ENCODE measurements at places on chromosomes 1 and 21. TPM values are rescaled to one million over a fixed set of nuclear protein-coding genes. Genes with fewer than 3 reads are reported as not detected.

- DNase-seq = no peak
These were observed 26.3 kb downstream of the CLIC4 start for GRCh38 chr1:24771574-24771973.

Gene MSH4
- 0.08 TPM for total RNA-seq

GRCh38 chr1:211648336-211648735 lies 27.1 kb downstream of the NEK2 start:
- DNase-seq = peak; percentile 56

GRCh38 chr1:193264313-193265065 lies 78.1 kb upstream of the B3GALT2 start:
- no peak for DNase-seq

DNA sequence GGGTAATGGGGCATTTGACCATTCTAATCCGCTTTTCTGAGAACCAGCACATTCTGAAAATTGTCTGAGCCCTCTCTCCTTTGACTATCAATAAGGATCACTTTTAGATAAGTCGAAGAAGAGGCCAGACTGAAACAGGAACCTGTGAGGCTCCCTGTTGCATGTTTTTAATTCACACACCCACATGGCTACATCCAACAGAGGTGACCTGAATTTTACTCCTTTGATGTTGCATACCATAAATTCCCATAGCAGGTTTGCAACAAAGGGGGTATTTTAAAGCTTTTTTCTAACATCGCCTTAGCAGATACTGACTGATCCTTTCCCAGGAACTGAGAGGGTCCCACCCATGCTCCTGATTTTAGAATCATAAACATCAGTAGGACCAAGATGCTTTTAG lies 450.8 kb downstream of the USP25 start:
- DNase-seq = no peak

DNA sequence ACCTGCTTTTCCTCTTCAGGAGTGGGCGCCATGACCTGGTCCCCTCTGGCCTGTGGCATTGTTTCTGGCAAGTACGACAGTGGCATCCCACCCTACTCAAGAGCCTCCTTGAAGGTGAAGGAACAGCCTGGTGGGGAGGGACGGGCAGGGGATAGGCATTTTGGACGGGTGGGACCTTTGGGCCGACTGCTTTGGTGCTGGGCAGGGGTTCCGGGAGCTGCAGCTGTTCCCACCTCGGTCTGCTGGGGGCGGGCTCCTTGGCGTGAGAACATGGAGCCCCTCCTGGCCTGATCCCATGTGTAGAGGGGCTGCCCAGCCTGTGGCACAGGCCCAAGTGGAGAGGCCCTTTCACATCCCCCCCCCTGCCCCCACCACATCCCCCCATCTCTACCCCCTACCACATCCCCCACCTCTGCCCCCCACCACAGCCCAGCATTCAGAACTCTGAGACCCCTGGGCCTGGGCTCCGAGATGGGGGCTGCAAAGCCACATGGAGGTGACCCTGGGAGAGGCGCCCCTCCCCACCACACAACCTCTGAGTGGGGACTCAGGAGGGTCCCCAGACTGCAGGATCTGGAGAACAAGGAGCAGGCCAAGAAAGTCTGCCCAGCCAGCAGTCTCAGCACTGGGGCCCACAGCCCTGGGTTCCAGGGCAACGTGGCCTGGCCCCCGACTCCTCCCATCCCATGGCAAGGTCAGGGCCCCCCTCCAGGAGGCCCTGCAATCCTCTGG lies 50.0 kb downstream of the KCNAB2 start:
- no peak for DNase-seq

DNA sequence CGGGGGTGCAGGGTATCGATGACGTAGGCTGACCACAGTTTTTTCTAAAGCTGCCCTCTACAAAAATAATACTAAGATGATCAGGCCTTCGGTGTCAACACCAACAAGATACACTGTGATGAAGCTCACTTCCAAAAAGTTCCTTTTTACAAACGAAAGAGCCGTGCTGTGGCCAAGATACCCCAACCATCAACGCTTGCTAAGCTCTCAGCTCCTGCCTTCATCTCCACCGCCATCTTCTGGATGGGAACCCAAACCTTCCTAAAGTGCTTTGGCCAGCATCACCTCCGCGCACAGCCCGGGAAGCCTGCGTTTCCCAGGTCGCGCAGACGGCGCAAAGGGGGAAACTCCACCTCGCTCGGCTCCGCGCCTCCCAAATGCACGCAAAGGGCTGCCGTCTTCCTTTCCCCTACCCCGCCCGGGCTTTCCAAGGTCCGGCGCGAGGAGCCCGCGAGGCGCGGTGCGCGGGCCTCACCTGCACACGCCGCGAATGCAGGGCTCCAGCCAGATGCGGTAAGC lies 541 bp downstream of the USP48 start:
- no peak for DNase-seq

Gene TMOD4
- total RNA-seq = not detected

Gene ERRFI1
- 61.5 TPM for total RNA-seq

Gene SLC9C2
- not detected for total RNA-seq

- DNase-seq = no peak
These were observed 19.3 kb upstream of the ACTA1 start for GRCh38 chr1:229452956-229453801.

DNA sequence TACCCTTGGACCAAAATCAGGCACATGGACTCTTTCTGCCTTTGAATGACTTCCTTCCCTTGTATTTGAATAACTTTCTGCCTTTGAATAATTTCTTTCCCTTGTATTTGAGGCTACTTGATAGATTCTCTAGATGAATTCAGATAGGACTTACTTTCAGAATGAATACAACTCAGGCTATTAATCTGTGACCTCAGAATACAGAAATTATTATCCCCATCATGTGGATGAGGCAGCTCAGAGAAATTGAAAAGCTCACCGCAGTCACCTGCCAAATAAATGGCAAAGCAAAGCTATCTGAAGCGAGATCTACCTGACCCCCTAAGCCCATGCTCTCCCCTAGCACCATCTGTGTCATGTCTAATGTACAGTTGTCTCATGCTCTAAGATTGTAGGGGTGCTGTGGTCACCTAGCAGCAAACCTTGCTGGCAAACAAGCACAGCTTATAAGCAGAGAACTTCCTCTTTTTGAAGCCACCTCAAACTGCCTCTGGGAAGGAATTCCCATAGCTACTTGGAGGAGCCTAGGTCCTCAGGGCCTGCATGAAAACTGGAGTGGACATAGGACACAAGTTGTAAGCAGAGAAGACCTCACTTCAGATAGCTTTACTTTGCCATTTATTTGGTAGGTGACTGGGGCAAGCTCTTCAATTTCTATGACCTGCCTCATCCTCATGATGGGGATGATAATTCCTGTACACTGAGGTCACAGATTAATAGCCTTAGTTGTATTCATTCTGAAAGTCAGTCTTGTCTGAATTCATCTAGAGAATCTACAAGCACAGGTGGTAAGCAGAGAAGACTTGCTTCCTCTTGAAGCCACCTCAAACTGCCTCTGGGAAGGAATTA lies 66.1 kb downstream of the FASLG start:
- DNase-seq = no peak

Gene P3R3URF
- not detected for total RNA-seq

DNA sequence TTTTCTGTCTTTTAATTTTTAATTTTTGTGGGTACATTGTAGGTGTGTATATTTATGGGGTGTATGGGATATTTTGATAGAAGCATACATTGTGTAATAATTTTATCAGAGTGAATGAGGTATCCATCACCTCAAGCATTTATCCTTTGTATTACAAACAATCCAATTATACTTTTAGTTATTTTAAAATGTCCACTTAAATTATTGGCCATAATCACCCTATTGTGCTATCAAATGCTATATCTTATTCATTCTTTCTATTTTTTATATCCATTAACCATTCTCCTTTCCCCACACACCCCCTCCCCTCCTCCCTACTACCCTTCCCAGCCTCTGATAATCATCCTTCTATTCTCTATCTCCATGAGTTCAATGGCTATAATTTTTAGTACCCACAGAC lies 70.2 kb upstream of the TSHB start:
- no peak for DNase-seq

GRCh38 chr1:70818401-70818800 lies 229.2 kb downstream of the PTGER3 start:
- DNase-seq = no peak

Gene IL12RB2
- 0.17 TPM for total RNA-seq

DNA sequence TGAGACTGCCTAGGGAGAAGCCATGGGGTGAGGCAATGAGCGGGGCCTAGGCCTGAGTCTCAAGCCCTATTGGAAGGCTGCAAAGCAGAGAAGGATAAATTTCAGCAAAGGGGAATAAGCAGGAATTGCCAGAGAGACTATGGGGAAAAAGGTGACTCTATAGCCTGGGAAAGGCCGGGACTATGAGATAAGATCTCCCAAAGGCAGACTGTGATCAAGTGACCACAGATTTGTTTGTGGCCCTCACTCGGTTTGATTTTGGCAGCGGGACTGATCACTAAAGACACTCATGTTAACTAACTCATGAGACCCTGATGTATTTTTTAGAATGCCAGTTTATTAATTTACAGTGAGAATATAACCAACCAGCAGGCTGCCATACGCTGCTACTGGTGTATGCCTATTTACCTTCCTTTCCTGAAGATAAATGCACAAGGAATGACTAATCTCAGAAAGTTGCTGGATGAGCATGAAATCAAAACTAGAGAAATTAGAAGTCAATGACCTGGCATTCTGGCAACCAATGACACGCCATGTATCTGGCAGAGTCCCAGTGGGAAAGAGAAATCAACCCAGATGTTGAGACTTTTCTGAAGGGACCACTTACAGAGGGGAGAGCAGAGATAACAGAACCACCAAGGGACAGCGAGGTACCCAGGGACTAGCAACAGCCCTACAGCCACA lies 4.3 kb downstream of the HSF2BP start:
- no peak for DNase-seq

GRCh38 chr1:205454903-205455335 lies 926 bp downstream of the BLACAT1 start:
- no peak for DNase-seq

Gene RNF186
- not detected for total RNA-seq

Gene OR2T29
- not detected for total RNA-seq

DNA sequence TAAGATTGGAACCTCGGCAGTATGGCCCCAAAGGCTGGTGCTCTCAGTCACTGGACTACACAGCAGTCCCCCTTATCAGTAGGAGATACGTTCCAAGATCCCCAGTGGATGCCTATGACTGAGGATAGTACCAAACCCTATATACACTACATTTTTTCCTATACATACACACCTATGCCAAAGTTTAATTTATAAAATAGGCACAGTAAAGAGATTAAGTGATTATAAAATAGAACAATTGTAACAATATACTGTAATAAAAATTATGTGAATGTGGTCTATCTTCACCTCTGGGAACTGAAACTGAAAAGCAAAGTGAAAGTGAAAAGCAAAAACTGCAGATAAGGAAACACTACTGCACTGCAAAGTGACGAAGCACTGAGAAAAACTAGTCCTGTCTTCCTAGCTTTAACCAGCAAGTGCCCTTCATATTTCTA lies 96.8 kb downstream of the INTS7 start:
- no peak for DNase-seq

Gene STIL
- 4.9 TPM for total RNA-seq

Gene LMOD1
- under 0.01 TPM for total RNA-seq

- DNase-seq = no peak
These were observed 97.5 kb upstream of the LBR start for GRCh38 chr1:225525377-225525776.

DNA sequence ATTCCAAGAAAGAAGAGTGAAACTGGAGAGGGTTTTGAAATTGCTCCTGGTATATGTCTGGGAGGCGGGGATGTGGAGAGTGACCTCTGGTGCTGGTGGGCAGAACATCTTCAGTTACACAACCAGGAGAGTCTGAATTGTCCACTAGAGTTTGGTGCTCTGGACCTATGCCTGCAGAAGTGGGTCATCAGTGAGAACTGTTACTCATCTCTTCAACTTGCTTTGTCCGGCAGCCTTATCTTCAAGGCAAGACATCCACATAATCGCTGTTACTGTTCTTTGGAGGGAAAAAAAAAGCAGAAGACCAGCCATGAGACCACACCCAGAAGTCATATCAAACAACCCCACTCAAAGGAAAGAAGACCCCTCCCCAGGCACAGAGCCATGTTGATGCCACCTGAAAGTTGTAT lies 14.9 kb downstream of the SH2D1B start:
- no peak for DNase-seq

Gene LAD1
- total RNA-seq = 38.9 TPM

- no peak for DNase-seq
These were observed 27.1 kb downstream of the MTF2 start for GRCh38 chr1:93106226-93106625.

- DNase-seq = no peak
These were observed 1260.0 kb downstream of the BRINP3 start for GRCh38 chr1:189217646-189218045.

- no peak for DNase-seq
These were observed 9.3 kb downstream of the PLEKHM2 start for GRCh38 chr1:15693371-15693770.

All from kidney epithelial cell (primary cell).